Liver (tissue), 10 donors: ENCODE measurements at places on chromosomes 12 and 14.

DNA sequence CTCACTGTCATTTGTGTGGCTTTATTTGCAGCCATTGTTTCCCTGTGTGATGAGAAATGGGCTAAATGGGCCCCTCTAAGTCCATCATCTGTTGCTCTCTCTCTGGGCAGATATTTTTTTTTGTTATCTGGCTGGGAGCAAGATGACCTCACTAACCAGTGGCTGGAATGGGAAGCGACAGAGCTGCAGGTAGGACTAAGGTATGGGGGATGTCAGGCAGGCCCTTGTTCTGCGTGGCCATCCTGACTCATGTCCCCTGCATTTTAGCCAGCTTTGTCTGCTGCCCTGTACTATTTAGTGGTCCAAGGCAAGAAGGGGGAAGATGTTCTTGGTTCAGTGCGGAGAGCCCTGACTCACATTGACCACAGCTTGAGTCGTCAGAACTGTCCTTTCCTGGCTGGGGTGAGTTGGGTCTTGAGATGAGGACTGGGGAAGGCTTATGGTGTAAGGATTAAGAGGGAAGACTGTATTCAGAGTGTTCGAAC is 1.3 kb downstream of the MARS1 start:
- no peak for DNase-seq

DNA sequence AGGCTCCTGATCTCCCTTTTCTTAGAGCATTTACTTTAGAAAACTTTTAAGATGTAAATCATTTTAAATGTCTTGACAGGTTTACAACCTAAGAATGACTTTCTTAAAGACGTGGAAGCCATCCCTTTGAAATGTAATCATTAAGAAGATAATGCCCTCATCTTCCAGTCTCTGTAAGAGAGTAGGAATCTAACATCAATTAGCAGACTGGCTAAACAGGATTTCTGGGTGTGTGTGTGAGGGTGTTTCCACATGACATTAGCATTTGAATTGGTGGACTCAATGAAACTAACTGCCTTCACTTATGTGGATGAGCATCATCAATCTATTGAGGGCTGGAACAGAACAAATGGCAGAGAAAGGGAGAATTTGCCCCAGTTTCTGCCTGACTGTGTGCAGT is 329.5 kb downstream of the RPL10L start:
- DNase-seq, result no peak

DNA sequence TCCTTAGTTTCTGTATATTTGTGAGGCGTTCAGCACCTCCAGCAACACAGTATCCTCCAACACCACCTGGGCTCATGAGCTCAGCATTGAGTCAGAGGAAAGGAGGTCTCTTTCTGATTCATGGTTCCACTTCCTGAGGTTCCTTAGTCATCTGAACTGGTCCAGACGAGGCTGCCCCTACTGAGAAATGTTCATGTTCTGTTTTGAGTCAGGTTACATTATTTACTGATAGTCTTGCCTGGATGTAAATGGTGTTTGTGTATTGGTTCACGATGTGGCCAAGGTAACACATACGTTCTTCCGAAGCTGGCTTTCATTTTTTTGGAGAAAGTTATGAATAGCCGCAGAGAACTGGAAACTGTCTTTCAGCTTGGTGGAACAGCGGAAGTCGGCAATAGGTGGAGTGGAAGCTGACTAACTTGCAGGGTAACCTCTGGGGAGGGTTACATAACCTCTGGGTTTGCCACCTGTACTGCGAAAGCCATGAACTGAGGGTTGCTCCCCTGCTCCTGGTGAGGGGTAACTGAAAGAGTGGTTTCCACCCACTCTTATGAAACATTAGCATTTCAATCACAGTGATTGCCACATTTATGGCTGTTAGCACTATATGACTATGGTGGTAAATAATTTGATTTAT is 42.2 kb upstream of the MANSC4 start:
- DNase-seq, result no peak

- no peak for DNase-seq
These were observed 28.8 kb downstream of the POLE start for GRCh38 chr12:132658149-132658894.

GRCh38 chr14:73889376-73889775 is 2.7 kb downstream of the ZNF410 start:
- no peak for DNase-seq

GRCh38 chr14:89498878-89499277 is 81.8 kb upstream of the FOXN3 start:
- no peak for DNase-seq

GRCh38 chr14:103885509-103885932 is 38.1 kb upstream of the PPP1R13B start:
- no peak for DNase-seq

- DNase-seq, result no peak
These were observed 11.2 kb upstream of the POP5 start for GRCh38 chr12:120592121-120593049.

DNA sequence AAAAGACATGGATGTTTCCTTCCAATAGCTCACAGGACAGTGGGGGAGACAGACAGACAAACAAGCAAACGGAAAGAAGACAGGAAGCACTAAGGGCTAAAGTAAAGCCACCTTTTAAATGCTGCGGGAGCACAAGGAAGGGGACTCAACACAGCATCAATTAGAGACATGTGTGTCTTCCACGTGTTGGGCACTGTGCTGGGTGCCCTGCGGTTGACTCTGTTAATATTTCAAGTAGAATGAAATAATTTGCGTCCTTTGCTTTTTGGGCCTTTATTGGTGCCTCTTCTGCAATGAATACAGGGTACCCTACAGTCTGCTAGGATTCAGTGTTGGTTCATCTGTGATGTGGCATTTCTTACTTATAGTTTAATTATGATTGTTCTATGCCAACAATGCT is 90.9 kb upstream of the CPM start:
- DNase-seq, result no peak

- no peak for DNase-seq
These were observed 15.1 kb upstream of the SYNDIG1L start for GRCh38 chr14:74441113-74441512.

- no peak for DNase-seq
These were observed 4.3 kb upstream of the HOXC12 start for GRCh38 chr12:53950437-53950773.

DNA sequence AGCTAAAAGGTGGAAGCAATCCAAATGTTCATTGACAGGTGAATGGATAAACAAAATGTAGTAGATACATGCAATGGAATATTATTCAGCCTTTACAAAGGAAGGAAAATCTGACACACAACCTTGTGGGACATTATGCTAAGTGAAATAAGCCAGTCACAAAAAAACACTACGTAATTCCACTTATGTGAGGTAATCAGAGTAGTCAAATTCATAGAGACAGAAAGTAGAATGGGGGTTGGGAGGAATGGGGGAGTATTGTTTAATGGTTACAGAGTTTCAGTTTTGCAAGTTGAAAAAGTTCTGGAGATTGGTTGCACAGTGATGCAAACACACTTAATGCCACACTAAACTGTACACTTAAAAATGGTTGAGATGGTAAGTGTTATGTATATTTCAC is 62.8 kb downstream of the LIN52 start:
- DNase-seq, result no peak

DNA sequence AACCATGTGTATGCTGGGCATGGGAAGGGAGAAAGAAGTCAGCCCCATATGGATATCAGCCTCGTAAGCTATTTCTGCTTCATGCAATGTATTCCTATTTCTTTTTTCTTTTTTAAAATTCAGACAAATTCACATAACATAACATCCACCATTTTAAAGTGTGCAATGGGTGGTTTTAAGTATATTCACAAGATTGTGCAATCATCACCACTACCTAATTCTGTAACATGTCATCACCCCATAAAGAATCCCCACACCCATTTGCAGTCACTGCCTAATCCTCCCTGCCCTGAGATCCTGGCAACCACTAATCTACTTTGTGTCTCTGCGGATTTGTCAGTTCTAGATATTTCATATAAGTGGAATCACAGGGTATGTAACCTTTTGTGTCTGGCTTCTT is 9.5 kb downstream of the POMT2 start:
- no peak for DNase-seq

DNA sequence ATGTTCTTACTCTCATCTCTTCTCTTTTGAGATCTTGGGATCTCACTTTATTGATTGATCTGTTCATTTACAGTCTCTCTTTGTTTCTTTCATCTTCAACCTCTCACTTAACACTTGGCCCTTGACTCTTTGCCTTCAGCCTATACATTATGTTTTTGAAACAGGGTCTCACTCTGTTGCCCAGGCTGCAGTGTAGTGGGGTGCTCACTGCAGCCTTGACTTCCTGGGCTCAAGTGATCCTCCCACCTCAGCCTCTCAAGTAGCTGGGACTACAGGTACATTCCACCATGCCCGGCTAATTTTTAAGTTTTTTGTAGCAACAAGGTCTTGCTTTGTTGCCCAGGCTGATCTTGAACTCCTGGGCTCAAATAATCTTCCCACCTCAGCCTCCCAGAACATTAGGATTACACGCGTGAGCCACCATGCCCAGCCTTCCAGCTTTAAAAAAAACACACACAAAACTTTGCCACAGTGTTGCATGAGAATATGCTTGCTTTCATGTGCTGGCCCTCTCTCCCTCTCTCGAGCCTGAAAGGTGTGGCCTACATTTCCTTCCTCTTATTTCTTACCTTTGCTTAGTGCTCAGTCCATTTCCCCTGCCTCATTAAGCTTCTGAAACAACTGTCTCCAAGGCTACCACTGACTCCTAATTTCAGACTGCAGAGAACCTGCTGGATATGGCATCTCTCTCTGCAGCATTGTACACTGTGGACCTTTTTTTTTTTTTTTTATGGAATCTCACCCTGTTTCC is 9.9 kb downstream of the DIP2B start:
- no peak for DNase-seq

GRCh38 chr12:108833355-108833733 is 24.0 kb downstream of the SSH1 start:
- DNase-seq, result no peak

GRCh38 chr12:18139989-18140596 is 50.1 kb upstream of the RERGL start:
- DNase-seq, result no peak

GRCh38 chr14:70988452-70988851 is 81.2 kb downstream of the PCNX1 start:
- no peak for DNase-seq

GRCh38 chr14:100107236-100107635 is 42.0 kb downstream of the EVL start:
- no peak for DNase-seq

DNA sequence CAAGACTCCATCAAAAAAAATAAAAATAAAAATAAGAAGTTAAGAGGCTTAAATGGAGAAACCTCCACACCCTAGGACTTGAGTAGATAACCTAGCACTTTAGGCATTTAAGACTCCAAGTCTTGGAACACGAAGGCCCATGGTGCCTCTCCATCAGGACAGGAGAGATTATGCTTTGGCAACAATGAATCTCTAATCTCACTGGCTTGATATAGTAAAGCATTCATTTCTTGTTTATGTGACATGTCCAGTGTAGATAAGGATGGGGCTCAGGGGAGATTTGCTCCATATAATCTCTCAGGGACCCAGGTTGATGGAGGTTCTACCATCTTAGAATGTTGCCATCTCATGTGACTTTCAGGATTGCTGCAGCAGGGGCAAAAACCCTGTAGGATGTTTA is 117.7 kb upstream of the FUT8 start:
- DNase-seq, result no peak

DNA sequence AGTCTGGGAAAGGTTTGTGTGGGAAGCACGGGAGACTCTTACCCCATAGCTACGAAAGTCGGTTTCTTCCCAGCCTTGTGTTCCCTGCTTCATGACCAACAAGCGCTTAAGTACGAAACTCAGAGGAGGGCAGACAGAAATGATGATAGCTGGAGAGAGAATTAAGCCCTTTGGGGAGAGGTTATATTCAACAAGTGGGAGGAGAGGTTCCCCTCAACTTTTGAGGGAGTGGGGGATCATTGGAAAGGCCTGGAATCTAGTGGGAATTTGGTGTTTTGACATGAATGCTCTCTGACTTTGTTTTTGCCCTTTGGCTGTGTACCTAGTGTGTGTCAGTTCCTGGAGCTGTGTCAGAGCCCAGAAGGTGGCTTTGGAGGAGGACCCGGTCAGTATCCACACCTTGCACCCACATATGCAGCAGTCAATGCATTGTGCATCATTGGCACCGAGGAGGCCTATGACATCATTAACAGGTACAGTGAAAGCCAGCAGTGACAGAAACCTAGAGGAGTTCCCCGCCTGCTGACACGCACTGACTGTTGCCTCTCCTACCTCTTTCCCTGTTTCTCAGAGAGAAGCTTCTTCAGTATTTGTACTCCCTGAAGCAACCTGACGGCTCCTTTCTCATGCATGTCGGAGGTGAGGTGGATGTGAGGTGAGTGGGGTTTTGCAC is 40.6 kb downstream of the FNTB start:
- DNase-seq, result no peak

DNA sequence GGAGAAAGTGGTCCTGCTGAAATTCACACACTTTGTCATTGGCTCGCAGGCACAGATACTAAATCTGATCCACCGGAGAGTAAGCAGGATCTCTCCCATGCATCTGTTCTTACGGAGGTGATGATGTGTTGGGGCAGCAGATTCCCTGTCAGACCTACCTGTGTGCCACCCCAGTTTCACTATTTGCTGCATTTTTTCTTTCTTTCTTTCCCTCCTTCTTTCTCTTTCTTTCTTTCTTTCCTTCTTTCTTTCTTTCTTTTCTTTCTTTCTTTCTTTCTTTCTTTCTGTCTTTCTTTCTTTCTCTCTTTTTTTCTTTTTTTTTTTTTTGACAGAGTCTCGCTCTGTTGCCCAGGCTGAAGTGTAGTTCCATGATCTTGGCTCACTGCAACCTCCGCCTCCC is 37.4 kb downstream of the WSCD2 start:
- DNase-seq, result no peak

DNA sequence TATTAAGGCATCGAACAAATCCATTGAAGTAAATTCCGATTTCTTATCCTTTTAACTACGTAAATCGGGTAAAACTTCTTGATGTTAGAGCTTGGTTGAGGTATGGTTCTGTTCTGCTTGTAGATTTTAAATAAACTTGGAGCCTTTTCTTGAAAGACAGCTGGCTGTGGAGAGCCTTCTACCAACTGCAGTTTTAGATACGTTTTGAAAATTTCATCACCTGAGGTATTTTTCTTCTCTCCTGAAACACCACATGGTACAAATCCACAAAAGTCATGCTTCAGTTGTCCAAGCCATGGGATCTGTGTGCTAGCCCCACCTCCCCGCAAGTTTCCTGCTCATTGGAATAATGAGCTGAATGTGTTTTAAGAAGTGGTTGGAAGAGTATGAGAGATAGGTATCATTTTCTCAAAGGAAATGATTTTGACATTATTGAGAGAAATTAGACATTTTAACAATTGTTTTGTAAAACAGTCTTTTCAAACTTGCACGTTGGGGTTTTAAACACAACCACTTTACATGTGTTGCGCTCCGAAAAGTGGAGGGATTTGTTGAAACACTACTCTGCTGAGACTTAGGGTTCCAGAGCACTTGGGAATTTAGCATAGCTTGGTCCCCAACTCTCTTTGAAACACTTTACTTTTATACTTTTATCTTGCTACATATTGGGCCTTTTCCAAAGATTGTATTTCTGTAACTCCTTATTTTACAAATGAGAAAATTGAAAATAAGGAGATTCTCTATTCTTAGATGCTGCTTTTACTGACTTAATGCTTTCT is 1.4 kb downstream of the PPM1A start:
- DNase-seq, result no peak
